ENCODE measurements at places on chromosomes 5 and 9.

DNA sequence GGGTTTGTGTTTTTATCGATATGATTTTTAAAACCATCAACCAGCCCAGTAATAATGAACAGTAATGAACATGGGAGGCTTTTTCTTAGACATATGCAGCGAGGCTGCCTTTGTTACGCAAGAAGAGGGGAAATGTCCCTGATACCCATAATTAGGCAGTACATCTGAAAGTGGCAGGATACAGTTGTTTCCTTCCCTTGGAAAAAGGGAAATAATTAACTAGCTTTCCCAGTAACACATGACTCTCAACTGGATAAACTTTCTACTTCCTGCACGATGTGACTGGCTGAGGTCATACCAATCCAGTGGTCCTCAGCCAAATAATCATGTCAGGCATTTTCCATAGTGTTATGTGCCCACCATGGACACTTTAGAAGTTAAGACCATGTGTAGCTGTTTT lies 431.6 kb upstream of the C9orf72 start:
- no peak for DNase-seq

GRCh38 chr5:6435356-6435755 lies 13.3 kb upstream of the UBE2QL1 start:
- DNase-seq, result no peak

GRCh38 chr9:88974641-88975040 lies 16.6 kb upstream of the S1PR3 start:
- no peak for DNase-seq

DNA sequence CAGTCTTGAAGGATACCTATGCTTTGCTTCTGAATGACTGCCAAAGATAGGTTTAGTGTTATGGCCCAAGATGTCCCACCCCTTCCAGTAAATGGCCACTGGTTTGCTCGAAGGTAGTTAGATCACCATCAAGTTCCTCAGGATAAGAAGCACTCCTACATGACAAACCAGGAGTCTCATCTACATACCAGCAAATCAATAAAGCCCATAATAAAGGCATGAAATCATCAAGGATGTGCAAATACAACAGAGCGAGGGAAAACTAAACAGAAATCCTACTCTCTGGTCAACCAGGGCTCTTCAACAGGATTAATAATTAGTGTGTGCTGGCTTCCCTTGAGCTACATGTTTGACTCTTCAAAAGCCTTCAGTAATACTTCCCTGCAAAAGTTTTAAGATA lies 141.0 kb downstream of the LHFPL2 start:
- DNase-seq, result no peak

DNA sequence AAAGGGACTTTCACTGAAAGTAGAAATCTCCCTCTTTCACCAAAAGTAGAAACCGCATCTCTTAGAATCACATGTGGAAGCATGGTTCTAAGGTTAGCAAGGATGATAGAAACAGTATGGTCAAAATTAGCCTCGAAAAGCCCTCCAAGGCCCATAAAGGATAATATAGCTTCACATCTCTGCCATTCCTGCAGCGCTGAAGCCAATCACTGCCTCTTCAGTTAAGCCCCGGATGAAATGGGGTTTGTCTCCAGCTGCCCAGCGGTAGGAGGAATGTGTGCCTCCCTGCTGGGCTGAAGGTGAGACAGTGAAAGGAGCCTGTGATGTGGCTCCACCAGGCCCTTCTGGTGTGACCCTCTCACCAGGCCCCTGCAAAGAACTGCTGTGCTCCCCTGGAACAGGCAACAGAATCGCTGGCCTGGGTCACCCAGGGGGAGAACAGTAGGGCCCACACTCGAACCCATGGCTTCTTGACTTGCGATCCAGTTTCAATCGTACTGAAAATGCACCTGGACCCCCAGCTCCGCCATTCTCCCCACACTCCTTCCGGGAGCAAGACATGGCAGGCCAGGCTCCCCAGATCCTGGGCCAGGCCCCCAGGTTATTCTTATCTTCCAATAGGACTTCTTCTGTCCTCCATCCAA lies 47.2 kb downstream of the CAMK2A start:
- no peak for DNase-seq

DNA sequence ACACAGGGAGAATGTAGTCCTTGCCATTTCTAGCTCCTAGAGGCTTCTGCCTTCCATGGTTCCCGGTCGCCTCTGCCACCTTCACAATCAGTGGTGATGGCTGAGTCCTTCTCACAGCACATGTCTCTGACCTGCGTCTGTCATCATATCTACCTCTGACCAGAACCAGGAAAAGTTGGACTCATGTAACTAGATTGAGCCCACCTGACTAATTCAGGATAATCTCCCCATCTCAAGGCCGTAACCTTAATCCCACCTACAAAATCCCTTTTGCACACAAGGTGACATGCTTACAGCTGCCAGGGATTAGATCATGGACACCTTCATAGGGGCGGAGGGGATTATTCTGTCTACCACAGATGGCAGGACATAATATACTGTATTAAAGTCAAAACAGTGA lies 375.6 kb downstream of the ICE1 start:
- no peak for DNase-seq

DNA sequence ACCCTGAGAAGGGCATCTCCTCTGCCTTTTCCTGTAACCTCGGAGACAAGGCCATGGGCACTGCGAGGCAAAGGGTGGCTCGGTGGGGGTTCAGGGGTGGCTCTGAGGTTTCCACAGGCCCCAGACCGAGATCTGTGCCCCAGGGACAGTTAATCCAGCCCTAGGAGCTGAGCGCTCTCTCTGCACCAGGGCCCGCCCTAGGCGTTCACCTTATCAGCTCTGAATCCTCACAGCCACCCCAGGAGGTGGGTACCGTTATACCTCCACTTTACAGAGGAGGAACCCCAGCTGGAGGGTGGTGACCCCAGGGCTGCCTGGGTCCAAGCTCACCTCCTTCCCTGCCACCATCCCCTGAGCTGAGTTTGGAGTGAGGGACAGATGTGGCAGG lies 2.3 kb upstream of the ENG start:
- no peak for DNase-seq

GRCh38 chr5:67543720-67544270 lies 347.2 kb upstream of the CD180 start:
- no peak for DNase-seq

DNA sequence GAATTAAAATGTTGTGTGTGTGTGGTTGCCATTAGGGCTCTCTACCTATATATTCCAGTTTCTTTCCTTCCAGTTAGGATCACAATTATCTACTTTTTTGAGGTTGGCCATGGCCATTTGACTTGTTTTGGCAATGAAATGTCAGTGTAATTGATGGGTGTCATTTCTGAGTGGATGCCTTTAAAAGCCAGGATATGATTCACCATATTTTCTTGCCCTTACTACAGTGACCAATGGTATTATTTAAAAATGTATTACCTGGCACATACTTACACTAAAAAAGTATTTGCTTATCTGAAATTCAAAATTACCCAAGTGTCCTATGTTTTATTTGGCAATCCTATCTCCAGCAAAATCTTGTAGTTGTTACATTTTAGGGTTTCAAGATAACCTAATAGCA lies 258.7 kb upstream of the ACTBL2 start:
- DNase-seq, result no peak

DNA sequence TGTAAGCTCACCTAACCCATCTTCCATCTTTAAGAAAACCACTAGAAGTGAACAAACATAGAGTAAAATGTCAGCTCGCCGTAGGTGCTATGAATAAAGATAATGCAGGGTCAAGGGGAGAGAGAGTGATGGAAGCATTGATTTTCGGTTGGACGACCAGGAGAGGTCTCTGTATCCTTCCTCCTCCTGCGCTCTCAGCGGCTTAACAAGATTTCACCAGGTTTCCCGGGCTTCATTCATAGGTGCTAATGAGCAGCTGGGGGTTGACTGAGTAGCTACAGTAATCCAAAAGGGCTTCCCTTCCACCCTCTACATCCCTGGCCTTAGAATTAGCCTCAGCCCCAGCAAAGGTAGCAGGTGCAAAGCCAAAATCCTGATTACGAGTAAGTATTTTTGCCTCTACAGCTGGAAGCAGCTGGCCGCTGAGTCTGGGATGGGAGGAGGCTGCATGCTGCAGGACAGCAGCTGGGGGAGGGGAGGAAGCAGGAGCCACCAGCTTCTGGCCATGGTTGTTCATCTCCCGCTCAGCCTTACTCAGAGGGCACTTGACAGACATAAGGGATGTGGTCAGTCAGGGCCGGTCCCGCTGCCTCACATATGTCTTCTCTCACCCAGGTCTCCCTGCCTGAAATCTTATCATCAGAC lies 112.0 kb upstream of the IL12B start:
- no peak for DNase-seq

DNA sequence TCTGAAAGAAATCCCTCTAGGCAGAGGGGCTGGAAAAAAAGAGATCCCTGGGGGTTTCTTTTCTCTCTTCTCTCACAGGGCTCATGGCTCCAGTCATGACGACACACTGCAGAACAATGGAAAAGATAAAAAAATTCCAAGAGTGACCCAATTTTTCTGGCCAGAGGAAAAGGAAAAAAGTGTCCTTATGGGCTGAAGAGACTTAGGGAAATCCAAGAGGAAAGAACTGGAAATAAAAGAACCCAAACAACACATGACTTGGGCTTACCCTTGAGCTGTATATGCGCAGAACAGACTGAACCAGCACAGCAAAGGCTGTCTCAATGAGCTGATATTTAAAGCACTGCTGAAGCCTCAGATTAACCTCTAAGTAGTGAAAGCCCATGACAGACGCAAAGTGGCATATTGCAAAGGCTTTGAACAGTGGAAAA lies 102.4 kb downstream of the SMIM23 start:
- DNase-seq, result no peak

- DNase-seq, result no peak
Observed at GRCh38 chr9:133075925-133076630, 14.3 kb downstream of the CEL start.

- no peak for DNase-seq
Observed at GRCh38 chr5:154702477-154702876, 52.7 kb upstream of the LARP1 start.

DNA sequence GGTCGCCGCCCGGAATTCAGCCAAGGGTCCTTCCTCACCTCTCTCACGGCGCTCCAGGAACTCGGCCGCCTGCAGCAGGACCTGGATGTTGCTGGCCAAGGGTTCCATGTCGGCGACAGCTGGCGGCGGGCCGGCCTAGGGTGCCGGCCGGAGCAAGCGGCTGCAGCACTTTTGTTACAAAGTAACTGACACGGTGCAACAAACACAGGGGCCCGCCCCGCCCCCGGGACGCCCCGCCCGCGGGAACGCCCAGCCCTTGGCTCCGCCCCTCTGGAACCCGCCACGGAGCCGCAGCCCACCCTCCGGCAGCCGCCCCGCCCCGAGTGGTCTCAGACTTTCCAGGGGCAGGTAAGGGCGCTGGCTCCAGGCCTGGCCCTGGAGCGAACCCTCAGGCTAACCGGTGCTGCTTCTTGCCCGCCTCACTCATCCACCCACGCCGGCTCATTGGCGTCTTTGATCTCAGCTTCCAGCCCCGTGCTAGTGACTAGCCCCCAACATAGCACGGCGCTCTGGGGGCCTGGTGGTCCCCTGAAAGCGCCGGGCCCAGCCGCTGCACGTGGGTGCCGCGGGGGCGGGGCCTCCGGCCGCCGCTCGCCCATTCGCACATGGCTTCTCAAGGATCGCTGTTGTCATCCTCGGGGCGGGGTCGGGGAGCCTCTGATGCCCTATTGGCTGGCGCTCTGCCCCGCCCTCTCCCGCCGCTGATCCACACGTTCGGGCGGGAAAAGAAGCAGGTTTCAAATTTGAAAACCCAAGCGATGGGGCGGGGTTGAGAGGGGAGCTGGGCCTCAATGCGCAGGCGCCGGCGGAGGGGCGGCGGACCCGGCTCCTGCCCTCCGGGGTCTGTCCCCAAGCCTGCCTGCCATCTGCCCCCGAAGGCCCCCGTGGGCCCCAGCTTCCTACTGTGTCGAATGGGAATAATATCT lies at the start of gene MXD3:
MXD3 (minus strand) TSS at position 176 of the 926 bp plus-strand sequence; CDS start at position 108, 68 bp downstream.
- DNase-seq, result peak; percentile 84

DNA sequence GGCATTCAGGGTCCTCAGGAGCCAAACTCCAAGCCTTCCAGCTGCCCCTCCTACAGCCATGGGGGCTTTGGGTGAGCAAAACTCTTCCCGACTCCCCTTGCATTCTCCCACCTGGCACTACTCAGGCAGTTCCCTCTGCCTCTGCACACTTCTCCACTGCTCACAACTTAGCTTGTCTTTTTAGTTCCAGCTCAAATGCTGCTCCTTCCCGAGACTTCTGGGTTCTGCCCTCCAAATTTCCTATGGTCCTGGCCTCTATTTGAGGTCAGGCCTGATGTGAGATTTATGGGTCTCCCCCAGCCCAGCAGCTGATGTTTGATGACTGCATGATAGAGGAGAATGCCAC lies 5.7 kb upstream of the SLC25A48 start:
- DNase-seq, result no peak

DNA sequence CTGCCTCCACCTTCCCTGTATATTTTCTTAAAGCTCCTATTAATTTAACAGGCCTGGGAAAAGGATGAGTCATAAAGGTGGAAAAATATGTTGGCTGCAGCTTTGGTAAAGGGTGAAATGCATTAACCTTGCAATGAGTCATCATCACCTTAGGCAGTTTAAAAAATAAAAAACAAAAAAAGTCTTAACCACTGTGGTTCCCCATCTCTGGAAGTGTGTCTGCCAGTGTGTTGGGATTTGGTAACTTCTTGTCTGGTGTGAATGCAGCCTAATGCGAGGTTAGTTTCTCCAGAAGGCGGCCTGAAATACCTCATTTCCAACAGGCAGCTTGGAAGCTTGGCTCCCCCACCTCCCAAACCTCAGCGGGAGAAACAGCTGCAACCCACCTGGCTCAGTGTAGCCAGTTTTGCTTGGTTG lies 265.3 kb upstream of the GAS1 start:
- no peak for DNase-seq

DNA sequence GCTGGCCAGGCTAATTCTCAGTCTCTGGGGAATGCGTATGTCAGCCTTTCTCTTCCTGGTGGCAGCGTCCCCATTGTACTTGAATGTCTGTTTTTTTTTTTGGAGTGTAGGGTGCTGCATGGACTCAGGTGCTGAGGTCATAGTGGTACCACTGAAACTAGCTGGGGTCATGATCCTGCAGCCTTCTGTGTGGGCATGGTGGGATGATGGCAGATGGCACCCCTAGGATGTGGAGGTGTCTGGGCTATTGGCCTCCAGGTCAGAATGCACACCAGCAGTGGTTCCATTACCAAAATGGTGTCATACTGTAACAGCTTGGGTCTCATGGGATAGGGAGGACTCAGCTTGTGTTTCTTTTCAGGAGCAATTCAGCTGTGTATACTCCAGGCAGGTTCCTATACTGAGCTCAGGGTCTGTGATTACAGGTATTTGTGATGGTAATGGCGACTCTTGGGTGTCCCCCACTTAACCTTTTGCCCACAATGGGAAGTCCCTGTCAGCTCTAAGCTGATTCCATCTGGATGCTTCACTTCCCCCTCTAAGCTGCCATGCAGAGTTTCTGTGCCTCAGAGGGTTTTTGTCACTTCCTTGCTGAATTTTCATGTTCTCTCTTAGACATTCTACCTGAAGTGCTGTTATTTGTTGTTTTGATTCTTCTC lies 17.9 kb downstream of the HSD17B4 start:
- no peak for DNase-seq

Data from stimulated activated CD8-positive, alpha-beta memory T cell treated with anti-CD3 and anti-CD28 coated beads, Interleukin-4, amount 100 ng/mL, for 4 hours (primary cell).